ENCODE measurements at places on chromosomes 3 and 15.
A peak's percentile ranks its signal among the peaks of the same experiment; 100 is the strongest.

DNA sequence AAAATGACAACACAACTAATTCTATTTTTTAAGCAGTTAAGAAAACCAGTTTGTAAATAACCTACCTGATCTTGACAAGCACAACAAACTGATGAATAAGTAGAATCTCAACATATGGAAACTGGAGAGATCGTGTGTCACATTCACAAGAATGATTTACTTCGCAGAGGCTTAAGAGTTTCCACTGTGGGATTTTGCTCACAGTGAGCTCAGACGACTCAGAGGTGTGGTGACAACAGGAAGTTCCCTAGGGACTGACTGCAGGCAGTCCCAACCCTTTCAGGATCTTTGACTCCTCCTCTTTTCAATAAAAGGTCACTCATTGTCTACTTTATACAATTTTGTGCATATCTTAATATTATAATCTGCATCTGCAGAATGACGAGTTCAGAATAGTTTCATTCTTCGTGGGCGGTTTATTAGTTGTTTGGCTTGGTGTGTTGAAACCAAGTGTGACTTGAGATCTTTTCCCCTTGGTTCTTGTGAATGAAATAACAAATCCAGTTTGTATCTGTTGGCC lies at the start of gene LIPH:
Gene LIPH (minus strand): TSS at position 231 of the 520 bp plus-strand sequence. CDS start 117 bp downstream, at position 114.
- DNase-seq = peak; percentile 70

DNA sequence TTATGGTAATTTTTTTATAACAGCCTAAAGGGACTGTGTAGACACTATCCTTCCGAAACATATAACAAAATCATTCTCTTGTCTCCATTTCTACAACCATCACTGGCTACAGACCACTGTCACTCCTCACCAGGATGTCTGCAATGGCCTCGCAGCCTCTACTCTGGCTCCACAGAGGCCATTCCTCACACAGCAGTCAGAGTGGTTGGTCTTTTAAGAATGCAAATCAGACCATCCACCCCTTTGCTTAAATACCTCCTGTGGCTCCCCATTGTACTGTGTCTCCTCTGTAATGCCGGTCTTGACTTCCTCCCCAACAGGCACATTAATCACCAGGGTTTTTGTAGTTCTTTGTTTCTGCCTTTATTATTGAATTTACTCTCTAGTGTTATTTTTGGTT lies 344.8 kb downstream of the ERC2 start:
- DNase-seq = no peak

DNA sequence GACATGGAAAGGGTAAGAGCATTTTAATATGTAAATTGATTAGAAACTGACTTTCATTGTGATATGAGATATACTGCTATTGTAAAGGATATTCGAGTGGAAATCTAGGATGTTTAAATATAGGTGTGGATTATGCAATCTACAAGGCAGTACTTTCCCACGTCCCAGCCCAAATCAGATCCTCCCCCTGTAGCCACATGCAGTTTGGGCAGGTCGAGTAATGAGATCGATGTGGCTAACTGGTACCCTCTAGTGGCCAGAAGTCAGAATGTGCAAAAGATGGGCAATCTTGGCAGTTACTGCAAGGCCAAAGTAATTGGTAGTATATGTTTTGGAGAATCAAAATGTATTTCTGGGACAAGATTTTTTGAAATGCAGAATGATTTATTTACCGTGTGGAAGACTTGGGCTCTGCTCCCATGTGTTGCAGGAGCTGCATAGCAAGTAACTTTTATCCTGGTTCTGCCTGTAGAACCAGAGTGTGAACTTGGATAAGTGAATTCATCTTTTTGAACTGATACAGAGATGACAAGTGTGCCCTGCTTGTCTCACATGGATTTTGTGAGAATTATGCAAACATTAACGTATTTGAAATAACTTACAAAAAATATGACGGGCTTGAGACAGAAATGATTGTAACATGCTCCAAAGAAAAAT lies 94.5 kb upstream of the ADAMTSL3 start:
- peak; percentile 69 for DNase-seq

- DNase-seq = no peak
Measured at GRCh38 chr3:133674290-133674919, 12.7 kb upstream of the TOPBP1 start.

GRCh38 chr15:42104095-42104891 lies 9.9 kb upstream of the PLA2G4D start:
- DNase-seq = no peak

GRCh38 chr3:41893977-41894376 lies 67.9 kb downstream of the ULK4 start:
- peak; percentile 53 for DNase-seq

- no peak for DNase-seq
Measured at GRCh38 chr15:71529361-71529760, 281.0 kb upstream of the NR2E3 start.

- DNase-seq = no peak
Measured at GRCh38 chr15:87227846-87228245, 1028.7 kb downstream of the NTRK3 start.
